Ureter (tissue), 1 donor: ENCODE measurements at places on chromosomes 2 and 18. TPM values are rescaled to one million over a fixed set of nuclear protein-coding genes. Genes with fewer than 3 reads are reported as not detected.
A peak's percentile ranks its signal among the peaks of the same experiment; 100 is the strongest.

- DNase-seq, result no peak
These were observed 295.5 kb downstream of the MEIS1 start for GRCh38 chr2:66730441-66730840.

DNA sequence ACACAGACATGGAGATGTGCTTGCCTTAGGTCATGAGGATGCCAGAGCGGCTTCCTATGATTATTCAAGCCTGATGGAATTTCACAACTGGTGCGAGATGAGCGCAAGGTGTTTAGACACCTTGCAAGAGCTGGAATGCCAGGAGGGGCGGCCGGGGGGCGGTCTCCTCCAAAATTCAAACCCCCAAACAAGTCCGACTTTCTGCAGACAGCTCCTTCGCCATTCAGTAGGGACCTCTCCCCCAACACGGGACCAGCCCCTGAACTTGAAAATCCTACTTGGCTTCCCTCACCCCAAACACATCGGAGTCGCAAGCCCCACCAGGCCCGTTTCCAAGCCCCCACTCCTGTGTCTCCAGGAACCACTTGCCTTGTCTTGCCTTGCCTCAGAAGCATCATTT is 64.8 kb upstream of the ID2 start:
- no peak for DNase-seq

GRCh38 chr18:21314724-21315123 is 72.7 kb downstream of the GREB1L start:
- no peak for DNase-seq

GRCh38 chr2:156110890-156111289 is 221.6 kb downstream of the NR4A2 start:
- DNase-seq, result no peak

The CYS1 gene
- total RNA-seq, result 4.0 TPM

GRCh38 chr2:133586978-133587377 is 18.7 kb upstream of the NCKAP5 start:
- DNase-seq, result no peak

The GPR55 gene
- 0.39 TPM for total RNA-seq

GRCh38 chr18:62524440-62525200 is 1.8 kb downstream of the ZCCHC2 start:
- DNase-seq, result peak; percentile 59

The SPTBN1 gene
- 380 TPM for total RNA-seq

DNA sequence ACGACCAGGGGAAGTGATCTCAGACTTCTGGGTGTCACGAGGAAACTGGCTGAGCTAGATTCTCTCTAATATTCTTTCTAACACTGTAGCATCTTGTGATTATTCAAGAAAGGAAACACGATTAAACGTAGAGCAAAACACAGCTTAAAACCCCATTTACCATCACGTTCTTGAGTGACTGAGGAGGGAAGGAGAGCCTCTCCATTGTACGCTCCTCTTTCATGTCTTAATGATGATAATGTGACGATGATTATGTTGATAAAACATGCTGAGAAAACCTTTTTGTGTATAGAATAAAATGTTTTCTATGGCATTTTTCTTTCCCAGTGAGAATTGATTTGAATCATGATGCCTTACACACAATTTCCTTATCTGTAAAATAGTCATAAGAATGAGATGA is 705.6 kb upstream of the ID2 start:
- DNase-seq, result no peak

The MZT2A gene
- 59.1 TPM for total RNA-seq

DNA sequence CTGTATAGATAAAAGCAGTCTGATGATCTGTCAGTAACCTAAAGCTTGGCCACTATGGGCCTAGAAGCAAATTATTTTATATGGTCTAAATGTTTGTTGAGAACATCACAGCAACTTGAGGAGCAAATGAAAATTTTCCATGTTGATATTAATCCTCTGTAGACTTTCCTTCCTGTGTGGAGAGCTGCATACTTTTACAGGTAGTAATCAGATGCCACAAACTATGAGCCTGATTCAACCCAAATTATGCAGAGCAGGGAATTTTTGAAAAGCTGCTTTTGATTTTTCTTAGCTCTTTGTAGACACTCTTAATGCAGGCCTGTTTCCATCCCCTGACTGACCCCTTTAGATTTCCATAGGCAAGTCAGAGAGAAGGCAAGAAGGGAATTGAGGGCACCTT is 17.3 kb downstream of the PAX3 start:
- DNase-seq, result no peak

GRCh38 chr2:168355121-168355520 is 101.0 kb upstream of the CERS6 start:
- DNase-seq, result no peak

DNA sequence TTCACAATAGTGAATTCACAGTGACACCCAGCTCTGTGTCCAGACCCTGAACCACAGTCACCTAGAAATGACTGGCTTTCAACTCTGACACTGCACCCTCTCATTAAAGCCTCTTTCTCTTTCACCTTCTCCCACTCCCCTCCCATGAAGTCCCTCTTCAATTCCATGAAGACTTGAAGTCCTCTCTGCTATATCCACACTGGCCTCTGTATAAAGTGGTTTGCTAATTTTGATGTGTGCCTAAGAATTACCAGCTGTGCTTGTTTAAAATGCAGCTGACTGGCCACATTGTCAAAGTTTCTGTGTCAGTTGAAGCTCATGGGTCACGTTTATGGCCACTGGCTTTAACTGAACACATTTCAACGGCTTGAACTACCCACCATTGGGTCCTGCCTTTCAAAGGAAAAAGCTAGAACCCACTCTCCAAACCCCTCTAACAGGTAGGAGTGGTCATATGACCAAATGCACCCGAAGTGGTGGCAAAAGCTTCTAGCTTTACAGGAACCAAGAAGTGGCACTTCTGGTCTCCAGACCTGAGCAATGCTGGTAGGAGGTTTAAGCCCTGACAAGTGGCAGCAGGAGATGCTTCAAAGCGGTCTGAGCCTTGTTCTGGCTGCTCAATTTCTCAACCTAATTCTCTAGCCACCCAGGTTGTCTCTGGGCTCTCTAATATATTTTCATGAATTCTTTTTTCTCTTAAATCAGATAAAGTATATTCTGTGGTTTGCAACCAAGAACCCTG is 34.2 kb downstream of the B4GALT6 start:
- DNase-seq, result no peak

DNA sequence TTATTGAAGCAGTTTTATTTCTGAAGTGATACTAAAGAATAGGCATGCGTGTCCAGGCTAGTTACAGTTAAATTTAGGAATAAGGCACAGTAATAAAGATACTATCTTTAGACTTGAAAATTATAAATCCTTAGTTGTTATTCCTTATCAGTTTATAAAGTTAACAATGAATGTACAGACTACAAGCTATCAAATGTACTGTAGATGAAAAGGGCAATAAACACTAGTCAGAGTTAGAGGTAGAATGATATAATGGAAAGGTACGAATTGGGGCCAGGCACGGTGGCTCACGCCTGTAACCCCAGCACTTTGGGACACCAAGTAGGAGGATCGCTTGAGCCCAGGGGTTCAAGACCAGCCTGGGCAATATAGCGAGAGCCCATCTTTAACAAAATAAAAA is 3.9 kb downstream of the RBKS start:
- no peak for DNase-seq

The FAM228A gene
- 1.2 TPM for total RNA-seq

The CFAP221 gene
- 2.8 TPM for total RNA-seq

- DNase-seq, result no peak
These were observed 43.9 kb downstream of the CHMP3 start for GRCh38 chr2:86519349-86519748.

DNA sequence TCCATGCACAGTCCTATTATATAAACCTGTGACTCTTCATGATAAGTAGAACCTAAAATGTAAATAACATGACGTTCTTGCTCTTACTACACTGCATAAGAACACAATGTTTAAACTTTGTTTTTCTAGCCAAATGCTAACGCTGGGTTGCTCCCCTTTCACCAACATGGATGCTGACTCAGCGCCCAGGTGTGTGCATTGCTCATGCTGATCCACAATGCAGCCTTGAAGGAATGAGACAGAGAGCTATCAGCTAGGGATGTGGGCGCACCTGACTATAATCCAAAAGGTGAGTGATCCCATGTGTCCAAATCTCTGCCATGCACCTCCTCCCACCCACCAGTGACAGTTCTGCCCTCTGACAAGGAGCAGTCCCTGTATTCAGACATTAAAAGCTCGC is 235.0 kb downstream of the IRS1 start:
- DNase-seq, result no peak

DNA sequence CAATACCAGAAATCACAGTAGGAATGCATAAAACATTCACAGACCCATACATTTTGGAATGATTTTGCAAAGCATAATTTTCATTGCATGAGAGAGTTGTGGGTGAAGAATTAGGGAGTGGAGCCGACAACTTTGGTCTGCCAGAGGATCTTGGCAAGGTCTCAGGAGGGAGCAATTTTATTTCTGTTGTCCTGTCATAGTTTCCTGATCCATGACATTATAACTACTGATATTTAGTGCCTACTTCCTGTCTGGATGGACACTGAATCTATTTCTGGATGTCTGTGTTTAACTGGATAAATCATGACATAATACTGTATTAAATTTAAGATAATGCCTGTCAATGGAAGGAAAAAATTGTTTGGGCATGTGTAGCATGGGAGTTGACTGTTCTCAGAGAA is 2.4 kb downstream of the ITGA4 start:
- no peak for DNase-seq

The PTPN2 gene
- total RNA-seq, result 47.8 TPM

- no peak for DNase-seq
These were observed 1651.8 kb downstream of the DPP10 start for GRCh38 chr2:116094196-116094595.

The MEMO1 gene
- total RNA-seq, result 58.0 TPM

DNA sequence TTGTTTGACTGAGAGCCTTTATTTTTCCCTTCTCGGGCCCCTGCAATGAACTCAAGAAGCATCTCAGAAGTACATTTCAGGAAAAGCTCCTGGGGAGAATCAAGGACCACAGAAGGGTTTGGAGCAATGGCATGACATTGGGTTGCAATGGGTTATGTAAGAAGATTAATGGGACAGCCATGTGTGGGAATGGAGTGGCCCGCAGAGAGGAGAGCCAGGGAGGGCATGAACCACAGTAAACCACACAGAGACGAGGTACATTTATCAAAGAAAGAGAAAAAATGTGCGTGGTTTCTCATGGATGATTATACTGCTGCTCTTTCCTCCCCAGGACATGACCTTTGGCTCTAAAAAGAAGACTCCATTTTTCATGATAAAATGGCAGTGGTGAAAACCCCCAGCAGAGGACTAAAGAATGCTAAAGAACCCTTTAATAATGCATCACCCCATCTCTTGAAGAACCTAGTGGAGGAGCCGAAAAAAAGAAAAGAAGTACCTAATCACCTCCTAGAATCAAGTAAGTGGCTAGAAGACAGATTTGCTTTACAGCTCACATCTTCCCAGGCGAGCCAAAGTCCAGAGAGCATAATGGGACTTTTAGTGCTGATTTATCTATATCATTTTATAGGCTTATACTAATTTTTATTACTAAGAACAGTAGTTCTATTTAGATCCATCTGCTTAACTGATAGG is 1.7 kb downstream of the CFAP221 start:
- DNase-seq, result no peak

- no peak for DNase-seq
These were observed 382.6 kb upstream of the CDH20 start for GRCh38 chr18:60950634-60951033.

DNA sequence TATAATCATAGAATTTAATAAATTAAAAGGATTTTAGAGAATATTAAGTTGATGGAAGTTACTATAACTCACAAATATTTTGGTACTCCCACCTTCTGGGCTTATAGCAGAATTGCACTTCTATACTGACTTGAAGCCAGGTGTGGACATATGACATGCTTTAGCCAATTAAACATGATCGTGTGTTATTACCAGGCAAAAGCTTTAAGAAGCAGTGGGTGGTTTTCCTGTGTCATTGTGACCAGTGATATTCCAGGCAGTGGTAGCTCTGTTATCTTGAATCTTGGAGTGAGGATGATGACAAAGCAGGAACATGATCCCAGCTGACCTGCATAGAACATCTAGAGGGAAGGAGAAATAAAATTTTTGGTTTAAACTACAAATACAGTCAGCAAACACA is 370.9 kb upstream of the ZEB2 start:
- DNase-seq, result no peak

DNA sequence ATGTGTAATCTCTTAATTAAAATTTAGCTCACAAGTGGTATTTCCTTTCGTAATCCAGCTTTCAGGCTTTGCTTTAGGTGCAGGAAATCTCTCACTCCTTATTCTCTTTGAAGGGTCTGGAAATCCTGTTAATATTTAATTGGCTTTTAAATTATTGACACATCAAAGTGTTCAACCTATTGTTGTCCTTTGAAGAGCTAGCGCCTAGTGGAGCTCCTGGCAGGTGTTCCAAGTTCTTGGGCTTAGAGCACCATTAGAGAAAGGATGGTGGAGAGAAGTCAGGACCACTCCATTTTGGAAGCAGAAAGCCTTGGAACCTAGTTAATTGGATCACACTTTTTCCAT is 92.4 kb downstream of the CABLES1 start:
- no peak for DNase-seq

The TTC27 gene
- total RNA-seq, result 29.4 TPM

DNA sequence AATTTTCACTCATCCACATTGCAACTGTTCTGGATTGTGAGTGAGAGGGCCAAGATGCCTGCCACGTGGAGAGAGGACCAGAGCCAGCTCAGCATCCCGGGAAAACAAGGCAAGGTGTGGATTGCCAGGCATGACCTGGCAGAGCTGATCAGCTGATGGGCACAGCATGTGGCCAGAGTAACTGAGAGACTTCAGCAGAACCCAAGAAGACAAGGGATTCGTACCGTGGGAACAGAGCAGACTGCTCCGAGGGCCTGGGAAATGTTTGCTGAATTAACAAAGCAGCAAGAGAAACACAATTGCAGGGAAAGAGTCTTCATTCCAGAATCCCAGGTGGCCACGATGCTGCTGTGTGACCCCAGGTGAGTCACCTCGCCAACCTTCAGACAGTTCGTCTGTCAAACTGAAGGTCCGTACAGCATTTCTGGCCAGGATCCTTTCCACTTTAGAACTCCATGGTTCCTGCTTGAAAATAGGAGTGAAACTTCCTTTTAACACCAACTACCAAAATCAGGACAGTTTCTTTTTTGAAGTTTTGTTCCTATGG is 26.3 kb upstream of the POMC start:
- DNase-seq, result no peak

The CNDP1 gene
- 0.31 TPM for total RNA-seq

The CABYR gene
- 6.7 TPM for total RNA-seq

GRCh38 chr2:8132351-8132831 is 549.5 kb upstream of the ID2 start:
- no peak for DNase-seq

The UGT1A10 gene
- 3.0 TPM for total RNA-seq

The FBXO48 gene
- 0.96 TPM for total RNA-seq

GRCh38 chr2:12326449-12327190 is 390.1 kb upstream of the TRIB2 start:
- no peak for DNase-seq

DNA sequence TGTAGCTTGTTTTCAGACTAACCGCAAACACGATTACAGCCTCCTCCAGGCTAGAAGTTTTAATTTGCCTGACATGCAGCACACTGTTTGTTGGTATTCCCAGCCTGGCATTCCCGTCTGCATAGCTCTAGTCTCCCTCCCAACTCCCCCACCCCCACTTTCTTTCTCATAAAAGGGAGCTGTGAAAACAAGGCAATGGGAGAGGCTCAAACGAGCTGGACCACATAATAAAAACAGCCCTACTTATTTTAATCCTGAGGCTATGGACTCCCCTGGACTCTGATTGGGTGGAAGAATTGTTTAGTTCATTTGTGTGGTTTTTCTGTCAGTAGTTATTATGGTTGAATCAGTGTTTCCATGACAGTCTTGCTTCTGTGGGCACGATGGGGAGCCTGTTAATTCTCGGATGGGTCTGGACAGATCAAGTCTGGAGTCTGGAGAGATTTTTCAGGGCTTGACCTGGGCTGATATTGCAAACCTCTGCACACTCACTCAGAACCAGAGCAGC is 1.2 kb downstream of the STON1 start:
- no peak for DNase-seq
